ENCODE measurements at places on chromosomes 6 and 20. TPM values are rescaled to one million over a fixed set of nuclear protein-coding genes. Genes with fewer than 3 reads are reported as not detected.

The TGM2 gene
- polyA plus RNA-seq: 972 TPM

The POU5F1 gene
- polyA plus RNA-seq: 0.91 TPM

DNA sequence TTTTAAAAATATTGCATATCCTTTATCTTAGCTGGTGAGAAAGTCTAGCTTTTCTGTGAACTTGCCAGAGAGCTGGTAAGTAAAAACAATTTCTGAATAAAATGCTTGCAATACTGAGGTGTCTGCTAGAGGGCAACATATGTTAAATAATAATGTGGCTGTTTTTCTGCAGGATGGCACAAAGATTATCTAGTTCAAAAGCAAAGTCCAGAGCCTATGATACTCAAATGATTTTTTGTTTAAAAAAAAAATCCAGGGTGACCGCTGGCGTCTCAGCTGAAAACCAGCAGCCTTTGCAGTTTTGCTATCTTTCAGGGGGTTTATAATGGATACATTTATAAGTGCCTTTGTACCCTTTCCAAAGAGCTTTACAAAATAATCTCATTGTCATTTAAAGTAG, 194.9 kb downstream of the PHACTR1 start:
- DNase-seq: no peak

GRCh38 chr6:87590990-87591389, 1.1 kb downstream of the ORC3 start:
- no peak for DNase-seq

DNA sequence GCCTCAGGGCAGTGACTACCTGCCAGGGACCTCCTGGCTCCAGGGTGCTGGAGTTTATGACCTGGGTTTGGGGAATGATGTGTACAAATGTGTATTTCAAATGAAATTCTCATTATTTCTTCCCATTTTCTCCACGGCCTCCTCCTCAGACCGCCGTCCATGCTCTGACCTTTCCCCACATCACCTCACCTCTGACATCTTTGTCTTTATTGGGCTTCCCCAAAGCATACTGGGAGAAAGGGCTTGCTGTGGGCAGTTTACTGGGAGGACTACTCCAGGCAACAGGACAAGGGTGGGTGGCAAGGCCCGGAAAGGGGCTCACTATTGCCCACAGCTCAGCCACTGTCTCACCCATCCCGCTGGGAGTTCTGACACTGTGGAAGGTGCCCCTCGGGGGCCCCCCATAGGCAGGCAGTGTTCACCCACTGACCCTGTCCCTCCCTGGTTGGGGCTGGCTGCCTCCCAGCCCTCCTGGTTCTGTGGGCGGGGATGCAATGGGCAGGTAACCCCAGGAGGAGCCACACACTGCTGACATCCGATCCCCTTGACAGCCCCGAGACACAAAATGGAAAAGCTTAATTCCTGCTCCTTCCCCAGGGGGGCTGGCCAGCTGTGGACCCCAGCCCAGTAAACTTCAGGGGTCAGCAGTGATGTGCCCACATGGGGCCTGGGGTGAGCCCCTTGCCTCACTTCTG, 39.8 kb upstream of the CST7 start:
- DNase-seq: no peak

The RAET1L gene
- not detected for polyA plus RNA-seq

The PBOV1 gene
- not detected for polyA plus RNA-seq

DNA sequence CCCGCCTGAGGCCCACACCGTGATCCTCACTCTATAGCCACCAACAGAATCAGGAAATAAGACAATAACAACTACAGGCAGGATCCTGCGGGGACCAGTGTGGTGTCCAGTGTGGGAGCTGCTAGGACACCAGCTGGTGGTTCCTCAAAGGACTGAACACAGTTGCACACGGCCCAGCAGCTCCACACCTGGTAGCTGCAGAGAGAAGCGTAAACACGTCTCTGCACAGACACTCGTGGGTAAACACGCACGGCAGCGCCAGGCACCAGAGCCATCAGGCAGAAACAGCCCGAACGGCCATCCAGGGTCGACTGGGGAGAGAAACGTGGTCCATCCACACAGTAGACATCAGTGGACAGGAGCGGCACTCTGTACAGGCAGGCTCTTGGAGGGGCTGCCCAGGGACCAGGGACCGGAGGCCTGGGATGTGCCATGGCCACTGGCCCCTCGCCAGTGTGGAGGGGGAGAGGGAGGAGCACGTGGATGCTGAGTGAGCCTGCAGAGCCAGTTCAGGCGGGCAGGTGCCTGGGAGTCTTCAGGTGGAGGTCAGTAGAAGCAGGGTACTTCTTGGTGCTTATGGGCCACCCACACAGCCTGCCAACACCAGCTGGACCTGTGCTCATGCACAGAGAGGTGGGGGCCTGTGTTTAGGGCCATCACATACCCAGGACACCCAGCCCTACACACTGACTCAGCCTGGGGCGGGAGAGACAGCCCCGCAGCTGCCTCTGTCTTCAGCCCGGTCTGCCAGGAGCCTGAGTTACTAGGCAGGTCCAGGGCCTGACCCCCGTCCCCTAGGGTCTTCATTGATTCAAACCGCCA, 7.4 kb upstream of the LAMA5 start:
- no peak for DNase-seq

The BTNL2 gene
- polyA plus RNA-seq: not detected

DNA sequence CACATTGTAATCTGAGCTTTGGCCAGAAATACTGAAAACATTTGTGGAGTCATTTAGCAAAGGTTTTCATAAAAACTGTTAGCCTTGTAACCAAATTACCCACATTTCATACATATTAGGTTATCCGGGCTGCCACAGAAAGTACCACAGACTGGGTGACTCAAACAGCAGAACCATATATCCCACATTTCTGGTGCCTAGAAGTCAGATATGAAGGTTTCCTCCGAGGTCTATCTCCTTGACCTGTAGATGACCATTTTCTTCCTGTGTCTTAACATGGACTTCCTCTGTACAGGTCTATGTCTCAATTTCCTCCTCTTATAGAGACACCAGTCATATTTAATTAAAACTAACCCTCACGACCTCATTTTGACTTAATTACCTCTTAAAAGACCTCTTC, 49.5 kb upstream of the SMIM28 start:
- DNase-seq: no peak

DNA sequence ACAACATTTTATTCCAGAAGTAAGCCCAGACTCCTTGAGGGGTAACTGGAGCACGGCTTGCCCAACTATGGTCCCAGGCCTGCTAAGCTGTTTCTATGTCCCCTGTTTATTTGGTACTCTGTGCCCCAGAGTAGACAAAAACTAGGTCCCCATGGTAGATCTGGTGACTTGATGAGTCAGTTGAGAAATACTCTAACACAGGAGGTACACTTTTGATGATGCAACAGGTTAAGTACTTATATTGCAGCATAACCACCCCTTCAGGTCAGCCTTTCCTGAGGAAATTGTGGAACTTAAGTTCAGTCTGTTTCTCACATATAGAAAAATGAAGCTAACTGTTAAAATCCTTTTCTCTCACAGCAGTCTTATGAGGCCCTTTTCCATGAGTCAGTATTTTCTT, 19.6 kb downstream of the TTPAL start:
- no peak for DNase-seq

DNA sequence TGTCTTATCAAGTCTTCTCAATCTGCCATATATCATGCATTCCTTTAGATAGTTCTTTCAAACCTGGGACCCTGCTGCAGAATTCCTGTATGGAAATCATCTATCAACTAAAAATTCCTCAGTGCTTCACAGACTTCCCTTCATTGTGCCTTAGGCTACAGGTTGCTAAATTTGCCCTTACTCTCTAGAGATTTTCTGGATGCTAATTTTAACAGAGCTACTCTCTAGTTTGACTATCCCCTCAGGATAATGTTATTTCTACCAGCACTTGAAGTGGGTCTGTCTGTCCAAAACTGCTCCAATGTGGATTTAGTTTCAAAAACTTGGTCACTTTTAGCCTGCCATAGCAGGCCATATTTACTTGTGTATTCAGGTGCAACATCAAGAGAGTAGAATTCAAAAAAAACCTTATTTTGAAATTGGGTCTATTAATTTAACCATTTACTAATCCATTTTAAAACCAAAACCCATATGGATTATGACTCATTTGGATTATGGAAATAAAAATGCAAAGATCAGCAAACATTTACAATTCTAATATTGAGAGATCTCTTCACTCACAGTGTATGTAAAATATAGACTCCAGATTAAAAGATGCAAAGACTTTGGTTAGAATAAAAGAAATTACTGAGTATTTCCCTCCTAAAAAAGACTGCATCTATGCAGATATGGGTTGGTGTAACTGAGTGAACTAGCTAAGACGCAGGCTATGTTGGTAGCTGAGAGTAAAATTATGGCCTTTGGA, 13.9 kb upstream of the COX7A2 start:
- DNase-seq: no peak

The RAMACL gene
- 0.35 TPM for polyA plus RNA-seq

The CDK5RAP1 gene
- 30.6 TPM for polyA plus RNA-seq

DNA sequence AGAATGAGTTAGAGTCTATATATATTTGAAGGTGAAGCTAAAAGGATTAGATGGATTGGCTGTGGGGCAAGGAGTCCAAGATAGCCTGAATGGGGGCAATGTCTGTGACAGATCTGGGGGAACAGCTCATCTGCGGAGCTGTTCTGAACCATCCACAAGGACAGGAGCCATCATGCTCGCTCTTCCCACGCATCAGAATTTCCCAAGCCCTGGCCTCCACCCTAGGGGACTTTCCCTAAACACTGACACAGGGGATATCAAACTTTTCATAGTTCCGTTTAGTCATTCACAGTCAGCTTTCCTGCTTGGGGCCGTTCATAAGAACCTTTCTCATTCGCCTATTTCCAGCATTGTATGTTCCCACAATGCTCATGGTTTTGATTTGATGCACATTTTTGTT, 37.6 kb upstream of the CCN6 start:
- peak; percentile 44 for DNase-seq

DNA sequence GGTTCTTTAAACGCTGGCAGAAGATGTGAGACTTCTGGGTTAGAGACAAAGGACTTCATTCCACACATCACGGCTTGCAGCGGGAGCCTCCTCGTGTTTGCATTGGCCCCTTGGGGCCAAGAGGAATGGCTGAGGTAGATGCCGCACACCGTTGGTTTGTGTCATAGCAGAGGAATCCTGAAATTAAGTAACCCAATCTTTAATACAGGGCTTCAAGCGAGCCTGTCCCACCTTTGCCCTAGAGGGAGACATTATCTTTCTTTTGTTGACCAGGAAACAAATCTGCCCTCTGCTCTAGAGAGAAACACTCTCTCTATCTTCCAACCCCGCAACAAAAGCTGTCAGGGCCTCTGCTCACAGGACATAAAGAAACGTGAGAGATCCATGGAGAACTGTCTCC, 277.5 kb upstream of the ZFP64 start:
- DNase-seq: no peak

DNA sequence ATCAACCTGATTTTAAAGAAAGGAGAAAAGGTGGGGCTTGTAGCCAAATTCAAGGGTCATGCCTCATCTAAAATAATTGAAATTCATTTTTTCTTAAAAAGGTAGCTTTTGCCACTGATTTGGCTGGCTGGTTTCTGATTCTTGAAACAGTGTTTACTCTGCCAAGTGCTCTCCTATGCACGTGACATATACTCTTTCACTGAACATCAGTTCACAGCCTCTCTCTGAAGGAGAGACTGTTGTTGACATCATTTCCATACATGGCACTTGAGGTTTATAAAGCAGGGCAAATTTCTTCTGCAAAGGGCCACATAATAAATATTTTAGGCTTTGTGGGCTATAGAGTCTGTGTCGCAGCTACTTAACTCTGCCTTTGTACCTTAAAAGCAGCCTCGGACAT, 40.4 kb upstream of the DOK5 start:
- DNase-seq: no peak

The TMEM74B gene
- polyA plus RNA-seq: 0.55 TPM

GRCh38 chr6:116385459-116385802, 14.7 kb downstream of the DSE start:
- no peak for DNase-seq

DNA sequence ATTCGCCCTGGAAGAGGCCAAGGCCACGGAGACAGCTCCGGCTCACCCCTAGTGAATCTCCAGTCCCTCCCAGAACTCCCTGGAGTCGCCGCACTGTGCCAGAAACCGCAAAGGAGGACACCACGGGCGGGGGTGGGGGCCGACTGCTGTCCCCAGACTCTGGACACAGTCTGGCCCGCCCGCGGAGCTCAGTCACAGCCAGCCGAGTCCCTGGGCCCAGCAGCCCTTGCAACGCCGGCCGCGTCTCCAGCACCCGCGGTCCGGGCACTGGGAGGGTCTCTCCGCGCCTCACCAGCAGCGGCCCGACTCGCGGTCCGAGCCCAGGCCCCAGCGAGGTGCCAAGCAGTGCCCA, 518 bp downstream of the PEX6 start:
- DNase-seq: no peak

DNA sequence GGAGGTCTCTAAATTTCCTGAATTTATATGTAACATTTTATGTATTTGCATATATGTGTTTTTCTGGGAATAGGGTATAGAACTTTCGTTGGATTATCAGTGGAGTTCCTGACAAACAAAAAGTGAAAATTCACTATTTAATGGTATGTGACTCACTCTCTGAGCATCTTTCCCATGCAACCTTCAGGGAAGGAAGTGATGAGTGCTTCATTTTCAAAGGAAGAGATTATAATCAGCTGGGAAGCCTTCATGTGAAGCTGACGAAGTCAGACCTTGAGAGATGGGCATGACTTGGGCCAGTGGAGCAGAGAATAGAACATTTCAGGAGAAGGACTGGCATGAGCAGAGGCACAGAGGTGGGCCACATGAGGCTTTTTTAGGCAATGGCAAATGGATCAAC, 72.7 kb downstream of the FAXC start:
- no peak for DNase-seq

- no peak for DNase-seq
Measured at GRCh38 chr6:17656644-17657043, 50.1 kb downstream of the NUP153 start.

GRCh38 chr20:47989957-47990356, 204.7 kb upstream of the SULF2 start:
- no peak for DNase-seq

GRCh38 chr20:35893942-35894341, 60.4 kb downstream of the SCAND1 start:
- DNase-seq: no peak

GRCh38 chr20:48019496-48019895, 234.2 kb upstream of the SULF2 start:
- DNase-seq: no peak

DNA sequence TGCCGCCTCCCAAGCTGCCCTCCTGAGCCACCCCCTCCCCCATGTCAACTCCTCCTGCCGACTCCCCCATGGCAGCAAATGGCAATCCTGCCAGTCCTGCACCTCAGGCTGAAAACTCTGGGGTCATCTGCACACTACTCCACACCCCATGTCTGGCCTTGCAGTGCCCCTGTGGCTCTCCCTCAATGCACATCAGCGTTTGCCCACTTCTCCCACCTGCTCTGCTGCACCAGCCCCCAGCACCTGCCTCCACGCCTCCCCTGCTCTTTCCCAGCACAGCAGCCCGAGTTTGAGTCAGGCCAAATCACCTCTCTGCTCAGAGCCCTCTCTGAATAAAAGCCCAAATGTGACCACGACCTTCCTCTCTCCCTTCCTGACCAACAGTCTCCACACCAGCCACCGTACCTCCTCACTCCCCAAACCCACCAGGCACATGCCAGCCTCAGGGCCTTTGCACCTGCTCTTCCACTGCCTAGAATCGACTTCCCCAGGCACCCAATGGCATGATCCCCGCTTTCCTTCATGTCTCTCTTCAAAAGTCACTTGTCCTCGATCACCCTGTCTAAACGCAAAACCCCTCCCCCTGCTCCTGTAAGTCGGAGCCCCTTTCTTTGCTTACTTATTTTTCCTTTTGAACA, 4.3 kb downstream of the PXDC1 start:
- no peak for DNase-seq

The BMP6 gene
- 1.1 TPM for polyA plus RNA-seq

All from heart left ventricle (tissue), 16 donors.